HFFc6 (cell line): ENCODE measurements at places on chromosomes 11 and 22.

DNA sequence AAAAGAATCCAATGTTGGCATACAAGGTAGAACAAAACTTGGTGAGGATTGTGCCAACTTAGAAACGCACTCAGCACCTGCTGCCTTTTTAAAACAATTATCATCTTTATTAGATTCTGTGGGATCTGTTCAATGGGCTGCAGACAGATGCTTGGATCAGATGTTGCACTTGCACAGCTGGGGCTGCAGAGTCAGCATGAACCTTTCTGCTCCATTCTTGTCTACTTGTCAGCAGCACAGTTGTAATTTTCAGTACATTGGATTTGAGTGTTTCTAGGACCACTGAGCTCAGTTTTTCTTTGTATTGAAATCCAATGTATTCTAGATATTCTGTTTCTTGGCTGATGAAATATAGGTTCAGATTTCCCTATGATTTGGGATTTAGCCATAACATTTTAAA is 164.5 kb downstream of the LUZP2 start:
- DNase-seq = no peak

- DNase-seq = no peak
These were observed 41.6 kb downstream of the MRTFA start for GRCh38 chr22:40594924-40595323.

DNA sequence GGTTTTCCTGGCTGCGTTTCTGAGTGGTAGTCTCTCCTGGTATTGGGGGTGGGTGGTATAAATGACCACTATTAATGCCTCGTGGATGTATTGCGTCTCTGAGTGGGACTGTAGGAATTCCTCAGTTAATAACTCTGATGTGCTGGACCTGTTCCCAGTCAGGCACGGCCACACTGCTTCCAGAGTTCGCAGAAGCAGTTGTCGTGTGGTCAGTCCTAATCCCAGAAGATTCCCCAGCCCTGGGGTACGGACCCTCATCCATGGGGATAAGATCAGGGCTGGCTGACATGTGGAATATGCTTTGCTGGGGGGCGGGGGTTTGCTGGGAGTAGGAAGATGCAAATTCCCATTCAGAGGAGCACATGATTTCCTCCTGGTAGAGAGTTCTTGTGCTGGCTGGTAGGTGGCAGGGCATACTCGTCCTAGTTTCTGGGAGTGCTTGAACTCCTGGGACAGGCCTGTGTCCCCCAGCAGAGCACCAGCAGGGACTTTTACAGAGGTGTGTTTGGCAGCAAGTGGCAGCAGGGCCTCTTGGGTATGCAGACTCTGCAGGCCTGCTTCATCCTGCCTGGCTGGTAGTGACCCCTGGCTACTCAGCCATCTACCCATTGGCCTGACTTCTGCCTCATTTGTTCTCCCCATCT is 157.4 kb downstream of the NAV2 start:
- DNase-seq = no peak

- no peak for DNase-seq
These were observed 135.6 kb upstream of the ZC3H12C start for GRCh38 chr11:109957601-109958000.

DNA sequence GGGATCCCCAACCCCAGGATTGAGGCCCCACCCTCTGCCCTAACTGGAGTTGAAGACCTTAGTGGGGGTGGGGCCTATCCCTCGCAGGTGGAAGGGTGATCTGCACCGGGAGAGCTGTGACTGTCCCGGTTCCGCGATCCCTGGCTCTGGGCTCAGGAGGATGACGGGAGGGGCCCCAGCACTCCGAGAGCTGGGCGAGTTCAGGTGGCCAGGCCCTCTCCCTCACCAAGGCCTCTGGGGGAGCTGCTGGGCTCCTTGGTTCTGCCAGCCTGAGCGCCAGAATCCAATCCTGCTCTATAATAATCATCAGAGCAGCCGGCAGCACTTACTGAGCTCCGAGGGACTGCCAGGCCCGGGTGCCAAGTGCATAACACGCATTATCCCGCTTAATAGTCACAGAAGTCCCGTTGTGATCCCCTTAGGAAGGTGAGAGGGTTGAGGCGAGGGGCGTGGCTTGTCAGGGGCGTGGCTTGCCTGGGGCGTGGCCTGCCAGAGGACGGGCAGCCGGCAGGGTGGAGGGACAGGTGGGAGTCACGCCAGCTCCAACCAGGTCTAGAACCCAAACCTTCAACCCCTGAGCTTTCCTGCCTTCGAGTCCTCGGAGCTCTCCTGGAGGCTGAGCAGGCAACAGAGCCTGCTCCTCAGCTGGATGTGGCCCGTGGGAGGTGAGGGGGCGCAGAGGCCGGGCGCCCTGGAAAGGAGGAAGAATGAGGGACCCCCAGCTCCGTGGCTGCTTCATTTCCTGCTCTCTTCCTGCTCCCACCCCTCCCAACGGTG is 7.3 kb upstream of the SYT7 start:
- DNase-seq = no peak

DNA sequence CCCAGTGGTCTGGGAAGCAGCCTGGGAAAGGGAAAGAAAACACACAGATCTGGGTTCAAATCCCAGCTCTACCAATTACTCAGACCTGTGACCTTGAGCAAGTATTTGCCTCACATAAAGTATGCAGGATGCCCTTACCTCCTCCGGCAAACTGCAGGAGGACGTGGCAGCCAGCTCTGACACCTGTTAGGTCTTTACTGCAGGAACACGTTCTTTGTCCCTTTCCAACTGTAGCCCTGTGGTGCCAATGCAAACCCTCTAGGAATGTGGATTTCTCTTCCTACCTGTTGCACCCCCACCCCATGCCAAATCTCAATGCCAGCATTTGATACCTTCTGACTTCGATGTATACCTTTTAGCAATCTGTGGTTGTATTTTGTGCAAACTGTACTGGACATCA is 6.0 kb downstream of the CPT1A start:
- no peak for DNase-seq

- no peak for DNase-seq
These were observed 125.8 kb downstream of the ST3GAL4 start for GRCh38 chr11:126481303-126481680.

- no peak for DNase-seq
These were observed 3.5 kb upstream of the COX8A start for GRCh38 chr11:63970902-63971301.

GRCh38 chr11:59025097-59025496 is 61.0 kb upstream of the GLYATL1B start:
- DNase-seq = no peak

DNA sequence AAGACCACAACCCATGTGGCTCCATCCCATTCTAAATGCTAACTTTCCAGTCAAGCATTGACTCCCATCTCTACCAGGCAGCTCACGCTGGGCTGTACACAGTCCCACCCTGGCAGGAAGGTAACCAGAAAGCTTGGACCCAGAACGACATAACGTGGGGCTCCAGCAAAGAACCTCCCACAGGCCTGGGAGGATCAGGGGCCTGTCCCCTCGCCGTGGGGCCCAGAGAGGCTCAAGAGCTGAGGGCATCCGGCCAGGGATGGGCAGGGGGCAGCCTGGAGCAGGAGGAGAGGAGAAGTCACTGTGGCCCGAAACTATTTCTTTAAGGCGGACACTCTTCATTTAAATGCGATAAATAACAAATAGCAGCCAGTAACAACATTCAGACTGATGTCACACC is 169.9 kb downstream of the SHANK2 start:
- DNase-seq = no peak

DNA sequence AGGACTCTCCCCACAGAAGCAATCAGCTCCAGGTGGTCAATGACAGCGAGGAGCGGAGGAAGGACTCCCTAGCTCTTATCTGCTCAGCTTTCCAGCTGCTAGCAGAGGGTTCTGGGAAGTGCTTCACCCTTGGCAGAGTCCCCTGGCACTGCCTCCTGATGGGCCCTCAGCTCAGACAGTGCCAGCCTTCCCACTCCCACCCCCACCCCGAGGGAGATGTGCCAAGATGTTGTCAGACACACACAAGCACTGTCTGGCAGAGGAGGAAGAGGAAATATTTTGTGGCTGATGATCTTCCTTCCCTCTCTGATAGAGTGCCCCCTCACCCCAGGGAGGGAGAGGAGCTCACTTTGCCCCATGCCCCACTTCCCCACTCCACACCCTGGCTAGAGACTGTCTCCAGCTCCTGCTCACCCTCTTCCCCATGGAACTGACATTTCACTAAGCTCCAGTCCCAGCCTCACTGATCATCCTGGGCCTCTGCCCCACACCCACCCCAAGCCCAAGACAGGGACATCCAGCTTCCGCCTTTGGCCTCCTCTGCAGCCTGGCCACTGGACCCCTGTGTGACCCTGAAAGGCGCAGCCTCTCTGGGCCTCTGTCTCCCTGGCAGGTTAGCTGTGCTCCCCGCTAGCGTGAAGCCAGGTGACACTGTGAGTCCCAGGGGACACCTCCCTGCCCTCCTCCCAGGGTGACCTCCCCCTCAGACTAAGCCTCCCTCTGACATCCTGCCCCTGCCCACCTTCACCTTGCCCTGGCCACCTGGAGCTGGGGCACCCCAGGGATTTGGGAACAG is 44.5 kb downstream of the SLCO2B1 start:
- no peak for DNase-seq

- DNase-seq = no peak
These were observed 1.0 kb upstream of the DRD4 start for GRCh38 chr11:635945-636510.

DNA sequence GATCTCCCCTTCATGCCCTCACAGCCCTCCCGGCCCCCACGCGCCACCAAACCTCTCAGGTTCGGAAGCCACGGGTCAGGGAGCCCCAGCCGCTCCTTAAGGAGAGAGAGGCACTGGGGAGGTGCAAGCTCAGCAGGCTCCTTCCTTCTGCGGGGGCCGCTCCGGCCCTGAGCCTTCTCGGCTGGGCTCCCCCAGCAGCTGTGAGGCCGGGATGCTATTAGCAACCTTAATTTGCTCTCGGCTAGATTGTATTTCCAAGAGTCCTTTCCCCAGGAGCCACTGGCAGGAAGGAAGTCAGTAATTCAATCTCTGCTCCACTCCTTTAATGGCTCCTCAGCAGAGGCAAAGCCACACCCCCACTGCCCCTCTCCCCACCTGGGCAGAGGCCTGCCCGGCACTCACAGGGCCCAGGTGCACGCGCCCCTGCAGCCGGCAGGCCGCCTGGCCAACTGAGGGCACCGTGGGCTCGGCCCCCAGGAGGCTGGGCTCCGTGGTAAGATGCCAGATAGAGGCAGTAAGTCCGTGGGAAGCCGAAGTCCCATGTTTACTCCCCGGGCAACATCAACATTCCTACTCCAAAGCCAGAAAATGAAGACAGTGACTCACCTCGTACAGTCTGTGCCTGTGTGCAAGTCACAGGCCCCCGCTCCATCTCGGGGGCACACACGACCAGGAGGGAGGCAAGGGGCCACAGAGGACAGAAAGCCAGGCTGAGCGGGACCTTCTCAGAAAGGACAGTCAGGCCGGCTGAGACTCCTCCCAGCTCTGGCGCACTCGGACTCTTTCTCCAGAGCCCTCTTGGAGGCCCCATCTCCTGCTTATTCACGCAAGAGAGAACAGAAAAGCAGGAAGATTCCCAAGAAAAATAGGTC is 5.2 kb downstream of the IGSF9B start:
- DNase-seq = peak; percentile 33

DNA sequence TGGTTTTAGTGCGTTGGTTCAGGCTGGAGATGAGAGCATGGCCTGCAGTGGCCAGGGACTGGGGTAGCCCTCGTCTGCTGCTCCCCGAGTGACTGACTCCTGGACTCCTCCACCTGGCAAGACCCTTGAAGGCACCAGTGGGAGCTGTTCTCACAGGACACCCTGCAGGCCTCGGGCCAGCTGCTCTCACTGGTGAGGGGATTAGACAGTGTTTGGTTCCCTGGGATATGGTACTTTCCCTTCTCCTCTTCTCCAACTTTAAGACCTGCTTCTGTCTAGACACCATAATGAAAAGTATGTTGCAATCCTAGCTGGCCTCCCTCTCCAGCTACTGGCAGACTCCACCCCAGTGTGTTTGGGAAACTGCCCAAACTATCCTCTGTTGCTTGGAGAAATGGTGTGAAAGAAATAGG is 168.8 kb upstream of the CADM1 start:
- no peak for DNase-seq

GRCh38 chr22:37121887-37122591 is 12.5 kb upstream of the TMPRSS6 start:
- peak; percentile 20 for DNase-seq
